ENCODE measurements at places on chromosomes 6 and 20.

GRCh38 chr6:156197513-156197912, 579.7 kb upstream of the ARID1B start:
- DNase-seq, result no peak

- no peak for DNase-seq
These were observed 75.6 kb downstream of the CDC5L start for GRCh38 chr6:44462797-44463727.

DNA sequence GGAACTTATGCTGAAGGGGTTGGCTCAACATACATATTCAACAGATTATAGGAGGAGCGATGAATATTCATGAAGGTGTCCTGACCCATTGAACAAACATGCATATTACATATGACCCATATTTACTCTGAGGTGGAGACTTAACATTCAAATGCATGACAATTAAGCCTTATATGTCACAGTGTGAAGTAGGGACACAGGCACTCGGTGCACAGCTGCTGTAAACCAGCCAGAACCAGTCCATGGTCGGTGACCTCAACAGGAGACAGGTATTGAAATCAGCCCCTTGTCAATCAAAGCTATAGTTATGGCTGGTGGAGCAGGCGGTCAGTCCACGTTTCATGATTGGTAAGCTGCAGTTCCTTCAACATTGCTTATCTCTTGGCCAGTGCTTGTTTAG, 347.3 kb downstream of the THBS2 start:
- DNase-seq, result no peak

DNA sequence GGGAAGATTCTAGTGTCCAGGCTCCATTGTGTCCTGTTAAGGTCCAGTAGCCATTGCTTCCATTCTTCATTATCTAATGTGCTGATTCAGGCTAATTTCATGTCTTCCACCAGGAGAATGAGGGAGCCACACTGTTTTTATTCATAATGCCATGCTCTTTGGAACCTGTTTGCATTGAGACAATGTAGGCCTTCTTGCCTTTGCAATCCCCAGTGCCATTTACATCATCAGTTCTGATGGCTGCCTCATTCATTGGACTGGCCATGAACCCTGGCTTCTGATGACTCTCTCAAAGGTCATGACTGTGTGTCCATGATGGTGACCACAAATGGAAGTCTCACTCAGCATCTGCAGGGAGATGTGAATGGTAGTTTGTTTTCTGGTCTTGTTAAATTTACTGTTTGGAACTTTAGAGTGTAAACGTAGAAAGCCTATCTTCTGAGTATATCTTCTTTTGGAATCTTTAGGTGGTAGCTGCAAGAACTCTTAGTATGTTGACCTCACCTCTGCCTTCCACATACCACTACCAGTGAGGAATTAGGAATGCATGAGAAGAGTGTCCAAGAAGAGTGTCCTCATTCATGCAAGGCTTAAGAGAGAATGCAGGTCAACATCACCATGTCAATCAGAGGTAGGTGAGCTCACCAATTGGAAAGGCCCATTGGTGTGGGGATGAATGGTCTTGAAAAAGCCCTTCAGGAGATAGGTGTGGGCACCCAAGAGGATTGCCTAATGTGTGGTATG, 42.9 kb upstream of the ZFP64 start:
- DNase-seq, result no peak

- no peak for DNase-seq
These were observed 12.2 kb upstream of the SLC17A2 start for GRCh38 chr6:25942561-25943147.

DNA sequence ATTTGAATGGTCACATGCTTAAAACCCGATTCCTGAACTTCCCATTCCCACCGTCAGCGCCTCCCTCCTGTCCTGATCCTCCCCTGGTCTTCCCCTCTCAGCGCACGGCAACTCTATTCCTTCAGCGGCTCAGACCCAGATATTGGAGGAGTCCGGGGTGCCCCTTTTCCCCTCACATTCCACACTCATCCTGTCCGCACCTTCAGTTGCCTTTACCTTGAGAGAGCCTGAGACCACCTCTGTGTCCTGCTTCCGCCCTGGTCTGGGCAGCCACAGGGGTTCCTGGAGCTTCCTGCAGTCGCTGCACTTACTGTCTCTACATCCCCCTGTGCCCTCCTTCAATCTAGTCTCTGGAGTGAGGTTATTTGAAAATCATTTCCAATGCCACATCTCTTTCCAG, 193.4 kb downstream of the BCAS1 start:
- no peak for DNase-seq

DNA sequence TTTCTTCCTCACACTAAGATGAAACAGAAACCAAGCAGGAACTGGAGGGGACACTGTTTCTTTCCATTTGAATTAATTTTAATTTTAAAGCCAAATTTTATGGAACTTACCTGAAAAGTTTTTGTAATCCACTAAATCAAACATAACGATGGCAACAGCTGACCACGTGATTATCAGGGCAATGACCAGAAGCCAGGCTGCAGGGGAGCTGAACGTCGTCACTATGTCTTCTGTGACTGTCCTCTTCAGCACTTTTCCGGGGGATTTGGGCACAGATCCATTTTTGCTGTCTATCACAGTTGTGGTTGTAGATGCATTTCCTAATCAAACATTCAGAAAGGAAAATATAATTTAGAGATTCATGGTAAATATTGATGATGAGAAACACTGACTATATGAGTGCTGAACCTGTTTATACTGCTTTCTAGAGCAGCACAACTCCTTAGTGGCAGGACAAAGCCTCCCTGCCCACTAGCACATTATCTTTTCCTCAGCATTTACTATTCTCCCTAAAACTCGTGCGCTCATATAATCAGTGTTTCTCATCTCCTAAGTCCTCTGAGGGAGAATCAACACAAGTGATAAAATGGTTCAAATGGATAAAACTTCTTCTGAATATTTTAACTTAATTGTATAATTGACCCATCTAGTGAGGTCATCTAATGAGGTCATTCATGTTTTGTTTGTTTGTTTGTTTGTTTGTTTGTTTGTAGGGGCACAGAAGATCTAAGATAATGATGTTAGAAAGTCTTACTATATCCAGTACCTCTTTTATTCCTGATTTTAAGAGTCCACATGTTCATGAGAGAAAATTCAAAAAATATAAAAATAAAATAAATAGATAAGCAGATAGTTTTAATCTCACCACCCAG, 65.7 kb downstream of the TRDN start:
- no peak for DNase-seq

GRCh38 chr6:122772724-122773415, 6.6 kb upstream of the FABP7 start:
- DNase-seq, result no peak

- no peak for DNase-seq
These were observed 35.7 kb downstream of the OGFRL1 start for GRCh38 chr6:71324194-71324785.

GRCh38 chr6:131116755-131117360, 18.4 kb upstream of the AKAP7 start:
- no peak for DNase-seq

- no peak for DNase-seq
These were observed 228.9 kb downstream of the ANKRD60 start for GRCh38 chr20:57999465-58000111.

DNA sequence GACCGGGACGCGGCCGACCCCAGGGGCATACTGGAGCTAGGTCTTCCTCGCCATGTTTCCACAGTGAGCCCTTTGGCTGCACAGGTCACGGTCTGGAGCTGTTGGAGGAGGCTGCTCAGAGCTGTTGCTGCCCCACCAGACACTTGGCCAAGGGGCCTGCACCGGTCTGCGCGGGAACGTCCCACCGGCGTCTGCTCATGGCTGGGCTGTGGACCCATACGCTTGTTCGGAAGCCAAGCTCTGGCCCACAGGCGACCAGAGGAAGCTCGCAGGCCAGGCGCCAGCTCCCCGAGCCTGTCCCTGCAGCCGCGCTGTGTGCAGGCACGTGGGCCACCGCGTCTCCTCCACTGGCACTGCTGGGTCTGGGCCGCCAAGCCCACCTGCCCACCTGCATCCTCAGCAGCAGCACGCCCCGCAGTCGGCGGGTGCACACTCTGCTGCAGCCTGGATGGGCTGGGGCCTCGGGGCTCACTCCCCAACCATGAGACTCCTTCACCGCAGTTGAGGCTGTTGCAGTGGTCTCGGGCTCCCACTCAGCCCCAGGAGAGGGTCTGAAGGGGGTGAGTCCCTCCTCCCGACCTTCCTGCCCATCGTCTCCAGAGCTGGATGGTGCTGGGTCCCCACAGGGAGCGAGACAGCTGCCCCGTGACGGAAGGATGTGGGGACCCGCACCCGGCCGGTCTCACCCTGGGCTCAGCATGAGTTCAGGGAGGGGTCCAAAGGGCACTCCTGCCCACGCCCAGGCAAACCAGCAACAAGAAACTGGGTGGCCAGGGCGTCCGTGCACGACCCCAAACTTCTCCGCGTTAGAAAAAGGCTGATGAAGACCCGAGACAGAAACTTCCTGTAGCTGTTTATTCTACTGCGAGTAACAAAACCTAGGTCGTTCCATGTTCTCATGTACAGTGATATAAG, 15.5 kb upstream of the TCFL5 start:
- DNase-seq, result no peak

GRCh38 chr6:150116200-150116800, 26.5 kb upstream of the PPP1R14C start:
- no peak for DNase-seq

GRCh38 chr6:87407901-87408720, at the start of gene CFAP206:
TSS of gene CFAP206 (plus strand) at chr6:87407972. CDS start at chr6:87409840, 1,868 bp downstream.
- peak; percentile 64 for DNase-seq

DNA sequence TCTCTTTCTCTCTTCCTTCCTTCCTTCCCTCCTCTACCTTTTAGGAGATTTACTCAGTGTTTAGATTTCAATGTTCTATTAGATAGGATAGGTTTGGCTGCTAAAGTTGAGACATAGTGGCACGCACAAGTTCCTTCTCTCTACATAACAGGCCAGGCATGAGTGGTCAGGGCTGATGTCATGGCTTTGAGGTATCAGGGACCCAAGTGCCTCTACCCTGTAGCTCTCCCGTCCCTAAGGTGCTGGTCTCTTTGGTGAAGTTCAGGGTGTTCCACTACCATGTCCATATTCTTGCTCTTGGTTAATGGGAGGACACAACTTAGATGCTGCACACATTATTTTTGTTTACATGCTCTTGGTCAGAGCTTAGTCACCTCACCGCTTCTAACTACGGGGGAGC, 245.3 kb downstream of the QKI start:
- no peak for DNase-seq

GRCh38 chr6:100420711-100421110, 44.0 kb downstream of the SIM1 start:
- DNase-seq, result no peak
